ENCODE measurements at places on chromosomes 1 and 21.

DNA sequence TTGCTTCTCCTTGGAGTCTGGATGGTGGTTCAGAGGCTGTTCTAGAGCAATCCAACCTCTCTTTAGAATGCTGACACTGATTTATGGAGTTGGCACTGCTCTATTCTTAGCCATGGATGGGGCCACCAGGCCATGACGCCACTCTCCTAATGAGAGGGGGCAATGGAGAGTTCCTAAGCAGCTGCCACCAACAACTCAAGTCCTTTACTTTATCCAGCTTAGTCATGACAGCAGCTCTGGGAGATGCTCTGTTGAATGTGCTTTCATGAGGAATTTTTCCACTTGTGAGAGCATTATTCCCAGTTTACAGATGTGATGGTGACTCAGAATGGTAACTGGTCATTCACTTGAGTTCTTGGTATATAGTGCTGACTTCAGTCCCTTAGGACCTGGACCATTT lies 366.3 kb downstream of the HHAT start:
- H3K4me3 ChIP-seq, result no peak overlapping the region
- peaks cover 3% of the 10 kb centered on the region for H3K27me3 ChIP-seq
- H3K27ac ChIP-seq, result no peak overlapping the region
- peaks cover 24% of the 10 kb centered on the region for H3K4me1 ChIP-seq

DNA sequence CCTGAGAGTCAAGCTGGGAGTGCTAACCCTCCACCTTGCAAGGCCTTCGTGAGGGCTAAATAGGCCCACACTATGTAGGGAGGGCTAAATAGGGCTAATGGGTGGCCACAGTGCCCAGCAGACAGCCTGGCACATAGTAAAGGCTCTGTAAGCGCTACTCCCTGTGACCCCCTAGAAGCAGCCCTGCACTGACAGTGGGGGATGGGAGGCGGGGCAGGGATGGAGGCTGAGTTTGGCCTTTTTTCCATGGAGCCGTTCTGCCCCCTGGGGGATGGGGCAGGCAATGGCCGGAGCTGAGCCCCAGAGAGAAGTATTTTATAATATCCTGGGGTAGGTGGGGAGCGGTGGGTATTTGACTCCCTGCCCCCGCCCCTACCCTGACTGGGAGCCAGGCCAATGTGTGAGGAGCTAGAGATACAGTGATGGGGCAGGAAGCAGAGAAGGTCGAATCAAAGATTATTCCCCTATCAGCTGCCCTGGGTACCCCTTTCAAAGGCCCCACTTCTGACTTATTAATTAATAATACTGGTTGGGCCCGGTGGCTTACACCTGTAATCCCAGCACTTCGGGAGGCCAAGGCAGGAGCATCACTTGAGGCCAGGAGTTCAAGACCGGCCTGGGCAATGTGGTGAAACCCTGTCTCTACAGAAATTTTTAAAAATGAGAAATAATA lies 42.3 kb downstream of the LACTBL1 start:
- no peaks in the 10 kb centered on the region for H3K4me1 ChIP-seq
- H3K4me3 ChIP-seq, result no peak overlapping the region
- peak; percentile 12 for DNase-seq

DNA sequence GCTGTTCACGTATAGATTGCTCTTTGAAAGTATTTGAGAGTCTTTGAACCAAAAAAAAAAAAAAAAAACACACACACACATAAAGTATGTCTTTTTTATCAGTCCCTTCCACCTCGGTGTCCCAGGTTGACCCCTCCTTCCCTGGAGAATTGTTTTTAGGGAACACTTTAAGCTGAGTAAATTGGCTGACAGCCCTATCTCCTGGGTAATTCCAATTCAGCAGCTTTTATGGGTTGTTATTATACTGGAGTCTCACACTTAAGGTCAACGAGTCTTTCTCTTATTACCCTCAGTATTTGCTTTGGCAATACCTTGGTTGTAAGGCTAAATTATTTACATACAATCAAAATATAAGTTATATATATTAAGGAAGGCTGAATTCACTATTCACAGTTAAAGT lies 69.4 kb downstream of the SLC30A10 start:
- H3K4me3 ChIP-seq, result no peak overlapping the region
- H3K4me1 ChIP-seq, result no peaks in the 10 kb centered on the region
- no peaks in the 10 kb centered on the region for H3K36me3 ChIP-seq

DNA sequence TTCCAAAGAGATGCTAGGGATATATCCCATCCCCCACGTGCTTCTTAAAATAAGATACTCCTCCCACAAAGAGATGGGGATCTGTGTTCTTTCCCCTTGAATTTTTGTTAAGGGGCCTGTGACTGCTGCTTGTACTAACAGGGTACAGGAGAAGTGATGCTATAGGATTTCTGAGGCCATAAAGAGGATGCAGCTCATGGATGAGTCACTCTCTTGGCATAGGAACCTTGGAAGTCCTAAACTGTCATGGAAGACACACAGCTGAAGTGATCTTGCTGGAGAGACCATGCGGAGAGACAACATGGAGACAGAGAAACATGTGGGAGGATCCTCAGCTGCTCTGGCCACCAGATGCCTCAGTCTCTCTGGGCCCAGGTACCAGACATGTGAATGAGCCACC lies 157.2 kb downstream of the S1PR1 start:
- H3K4me1 ChIP-seq, result peaks cover 8% of the 10 kb centered on the region
- no peak overlapping the region for H3K27ac ChIP-seq
- no peak for DNase-seq
- H3K36me3 ChIP-seq, result no peaks in the 10 kb centered on the region
- H3K27me3 ChIP-seq, result peaks cover 9% of the 10 kb centered on the region

Data from activated CD4-positive, alpha-beta T cell treated with anti-CD3 and anti-CD28 coated beads, Interleukin-2, amount 10 ng/mL, durations not matched to agents 7 days and 5 days (primary cell).